ENCODE measurements at places on chromosomes 16 and 17.

DNA sequence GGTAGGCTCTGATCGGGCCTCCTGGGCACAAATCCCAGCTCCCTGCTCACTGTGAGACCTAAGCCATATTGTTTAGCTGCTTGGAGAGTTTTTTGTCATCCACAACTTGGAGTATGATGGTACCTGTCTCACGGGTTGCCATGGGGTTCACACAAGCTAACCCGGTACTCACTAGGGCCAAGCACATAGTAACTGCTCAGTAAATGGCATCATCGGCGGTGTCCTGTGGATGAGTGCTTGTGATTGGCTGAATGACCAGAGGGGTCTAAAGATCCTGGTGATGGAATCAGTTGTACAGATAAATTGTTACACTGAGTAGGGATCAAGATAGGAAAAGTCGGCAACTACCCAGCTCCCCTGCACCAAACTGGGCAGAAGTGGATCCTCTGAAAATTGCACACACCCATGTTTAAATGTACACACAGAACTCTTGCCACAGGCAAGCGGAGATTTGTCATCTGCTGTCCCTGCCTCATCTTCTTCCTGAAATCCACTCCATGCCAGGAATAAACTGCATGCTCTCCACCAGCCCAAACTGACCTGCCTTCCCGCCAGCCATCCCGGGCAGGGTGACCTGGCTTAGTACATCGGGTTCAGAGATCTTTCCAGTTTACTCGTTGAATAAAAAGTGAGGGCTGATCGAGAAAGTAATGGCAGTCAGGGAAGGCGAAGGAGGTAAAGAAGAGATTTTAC, 6.5 kb downstream of the MAPT start:
- DNase-seq, result no peak

DNA sequence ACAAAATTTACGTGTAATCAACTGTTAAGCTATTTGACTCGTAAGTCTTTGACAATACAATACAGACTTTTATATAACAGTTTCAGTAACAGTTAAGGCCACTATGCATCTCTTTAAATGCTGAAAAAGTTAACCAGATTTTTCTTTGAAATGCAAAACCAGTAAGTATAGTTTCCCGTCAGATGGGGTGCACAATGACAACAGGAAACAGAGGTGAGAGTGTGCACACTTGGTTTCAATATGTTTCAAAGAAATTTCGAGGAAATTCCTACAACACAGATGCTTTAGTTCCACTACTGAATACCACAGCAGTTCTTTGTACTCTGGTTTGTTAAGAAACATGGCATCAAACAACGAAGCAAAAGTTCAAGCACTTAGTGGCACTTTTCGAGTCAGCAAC, 48.4 kb downstream of the RNF157 start:
- no peak for DNase-seq

GRCh38 chr17:37761059-37761458, 16.2 kb upstream of the HNF1B start:
- no peak for DNase-seq

DNA sequence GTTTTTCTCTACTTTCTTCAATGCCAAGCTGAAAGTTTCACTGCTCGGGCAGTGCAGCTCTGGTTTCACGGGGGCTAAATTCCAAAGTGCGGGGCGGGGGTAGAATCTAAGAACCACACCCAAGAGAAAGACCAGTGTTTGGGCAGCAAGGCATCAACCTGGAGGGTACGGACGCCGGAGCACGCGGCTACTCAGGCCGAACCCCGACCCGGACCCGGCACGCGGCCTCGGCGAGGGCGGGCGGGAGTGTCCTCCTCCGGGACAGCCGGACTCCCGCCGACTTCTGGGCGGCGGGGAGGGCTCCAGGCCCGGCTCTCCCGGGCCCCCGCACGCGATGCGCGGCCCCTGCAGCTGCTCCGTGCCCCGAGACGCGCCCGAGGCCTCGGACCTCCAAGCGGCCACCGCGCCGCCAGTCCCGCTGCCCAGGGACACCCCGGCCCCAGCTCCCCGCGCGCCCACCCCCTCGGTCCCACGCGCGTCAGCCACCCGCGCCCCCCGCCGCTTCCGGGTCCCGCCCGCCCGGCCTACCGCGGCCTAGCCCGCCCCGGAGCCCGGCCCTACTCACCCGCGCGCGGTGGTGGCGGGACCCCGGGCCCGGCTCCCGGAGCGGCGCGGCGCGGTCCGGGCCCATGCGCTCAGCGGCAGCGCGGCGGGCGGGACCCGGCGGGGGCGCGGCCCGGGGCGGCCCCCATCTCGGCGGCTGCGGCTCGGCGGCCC, 561 bp downstream of the AXIN1 start:
- no peak for DNase-seq

- no peak for DNase-seq
Measured at GRCh38 chr17:50020841-50021599, 26.0 kb upstream of the DLX3 start.

DNA sequence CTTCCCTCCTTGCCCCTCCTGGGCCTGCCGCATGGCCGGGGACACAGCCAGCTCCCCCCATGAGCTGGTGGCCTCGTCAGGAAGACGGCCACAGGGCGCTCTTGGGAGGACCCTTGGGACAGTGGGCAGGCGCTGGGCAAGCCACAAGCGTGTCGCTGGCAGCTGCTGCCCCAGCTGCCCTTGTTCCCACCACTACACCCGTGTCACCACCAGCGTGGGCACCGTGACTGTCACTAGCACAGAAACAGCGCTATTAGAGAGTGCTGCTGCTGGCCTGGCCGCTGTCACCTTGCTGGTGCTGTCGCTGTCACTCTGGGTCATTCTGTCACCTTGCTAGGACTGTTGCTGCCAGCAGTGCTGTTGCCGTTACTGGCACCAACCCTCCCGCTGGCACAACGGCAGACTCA, 47.2 kb downstream of the ZFPM1 start:
- no peak for DNase-seq

GRCh38 chr16:50640391-50640790, 40.7 kb downstream of the SNX20 start:
- DNase-seq, result no peak

DNA sequence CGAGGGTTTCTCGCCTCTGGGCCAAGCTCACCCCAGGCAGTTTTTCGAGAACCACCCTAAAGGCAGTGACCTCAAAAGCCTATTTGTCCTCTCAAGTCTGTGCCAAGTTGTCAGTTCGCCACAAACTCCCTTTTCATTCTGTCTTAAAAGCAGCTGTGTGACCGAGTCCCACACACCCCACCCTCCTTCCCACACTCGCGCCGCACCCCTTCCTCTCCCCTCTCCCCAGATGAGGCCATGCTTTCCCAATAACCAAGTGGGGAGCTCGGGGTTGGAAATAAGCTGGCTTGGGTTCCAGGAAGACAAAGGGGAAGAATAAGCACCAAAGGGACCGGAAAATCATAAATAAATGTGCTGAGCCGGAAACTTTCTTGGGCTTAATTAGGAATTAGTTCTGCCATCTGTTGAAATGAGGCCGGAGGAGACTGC, 36.7 kb downstream of the GRIN2C start:
- no peak for DNase-seq

GRCh38 chr17:3647769-3648555, 11.4 kb downstream of the CTNS start:
- DNase-seq, result no peak

DNA sequence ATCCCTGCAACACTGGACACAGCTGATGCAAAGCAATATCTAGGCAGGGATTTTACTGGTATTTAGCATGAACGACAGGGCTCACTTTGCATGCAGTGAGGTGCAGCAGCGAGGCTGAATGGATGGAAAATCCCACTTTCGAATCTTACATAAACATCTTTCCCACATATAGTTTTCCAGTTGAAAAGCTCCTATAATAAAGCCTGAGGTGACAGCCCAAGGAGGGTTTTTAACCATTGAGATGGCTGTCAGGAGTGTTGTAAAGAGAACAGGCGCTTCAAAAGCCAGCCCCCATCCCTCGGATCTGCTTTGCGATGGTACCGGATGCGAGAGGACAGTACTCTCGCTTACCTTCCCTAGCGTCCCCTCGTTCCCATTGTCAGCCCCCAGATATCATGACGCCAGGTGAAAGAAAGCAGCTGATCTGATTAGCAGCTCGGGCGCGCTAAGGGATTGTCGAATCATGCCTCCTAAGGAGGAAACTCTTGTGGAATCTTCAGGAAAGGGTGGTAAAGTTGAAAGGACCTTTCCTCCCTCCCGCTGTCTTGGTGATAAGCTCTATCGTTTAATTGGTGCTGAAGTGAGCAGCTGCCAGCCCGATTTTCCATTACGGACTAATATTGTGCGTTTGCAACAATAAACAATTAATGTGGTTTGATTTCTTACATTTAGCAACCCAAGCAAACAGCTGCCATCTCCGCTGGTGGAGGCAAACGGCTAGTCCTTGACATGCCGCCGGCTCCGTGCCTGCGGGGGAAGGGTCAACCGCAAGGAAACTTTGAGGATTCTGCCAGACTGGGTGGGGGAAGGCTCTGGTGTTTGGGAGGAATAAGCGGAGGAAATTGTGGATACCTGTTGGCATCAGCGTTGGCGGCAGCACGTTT, 1.8 kb downstream of the CDH8 start:
- no peak for DNase-seq

- DNase-seq, result no peak
Measured at GRCh38 chr16:80592273-80592672, 51.5 kb downstream of the DYNLRB2 start.

GRCh38 chr17:76543826-76544545, 4.1 kb downstream of the PRCD start:
- no peak for DNase-seq

- no peak for DNase-seq
Measured at GRCh38 chr17:65530523-65531255, 30.8 kb downstream of the AXIN2 start.

DNA sequence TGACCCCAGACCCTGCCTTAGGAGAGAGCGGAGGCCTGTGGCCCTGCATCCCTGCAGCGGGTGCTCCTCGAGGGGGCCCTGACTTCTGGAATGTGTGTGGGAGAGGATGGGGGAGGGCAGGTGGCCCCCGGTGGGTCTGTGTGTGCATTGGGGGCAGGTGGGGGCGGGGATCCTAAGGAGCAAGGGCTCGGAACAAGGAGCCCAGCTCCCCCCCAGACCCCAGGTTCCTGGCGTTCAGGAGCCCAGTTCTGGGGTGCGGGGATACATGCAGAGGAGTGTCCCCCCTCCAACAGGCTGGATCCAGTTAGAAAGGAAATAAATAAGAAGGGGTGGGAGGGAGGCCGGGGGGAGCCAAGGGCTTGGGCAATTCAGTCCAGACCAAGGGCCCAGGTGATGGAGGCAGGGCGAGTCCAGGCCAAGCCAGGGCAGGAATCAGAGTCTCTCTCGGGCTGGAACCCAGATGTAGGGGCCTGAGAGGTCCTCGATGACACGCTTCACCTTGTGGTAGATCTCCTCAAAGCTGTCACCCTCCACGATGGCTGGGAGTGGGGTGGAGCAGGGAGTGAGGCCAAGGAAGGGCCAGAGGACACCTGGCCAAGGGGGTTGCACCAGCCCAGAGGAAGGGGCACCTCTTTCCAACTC, 11.2 kb upstream of the ASGR1 start:
- DNase-seq, result no peak

- no peak for DNase-seq
Measured at GRCh38 chr17:65503557-65503956, 57.9 kb downstream of the AXIN2 start.

DNA sequence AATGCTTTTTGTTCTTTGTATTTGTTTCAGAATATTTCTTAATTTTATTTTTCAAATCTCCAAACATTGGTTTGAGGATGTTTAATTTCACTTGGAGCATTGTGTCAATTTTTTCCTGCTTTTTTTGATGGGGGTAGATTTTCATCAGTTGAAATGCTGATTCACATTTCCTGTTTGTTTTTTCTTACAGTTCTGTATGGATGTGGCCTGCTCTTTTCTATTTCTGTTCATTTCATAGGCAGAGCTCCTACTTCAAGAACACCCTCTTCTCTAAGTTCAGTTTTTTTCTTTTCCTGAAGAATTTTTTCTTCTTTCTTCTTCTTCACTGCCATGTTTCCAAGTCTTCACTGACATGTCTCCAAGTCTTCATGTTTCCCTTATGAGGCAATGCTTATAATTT, 8.8 kb downstream of the MBTD1 start:
- no peak for DNase-seq

GRCh38 chr16:67419502-67419901, 3.2 kb upstream of the ZDHHC1 start:
- no peak for DNase-seq

GRCh38 chr17:20074489-20074888, 65.3 kb downstream of the SPECC1 start:
- no peak for DNase-seq

DNA sequence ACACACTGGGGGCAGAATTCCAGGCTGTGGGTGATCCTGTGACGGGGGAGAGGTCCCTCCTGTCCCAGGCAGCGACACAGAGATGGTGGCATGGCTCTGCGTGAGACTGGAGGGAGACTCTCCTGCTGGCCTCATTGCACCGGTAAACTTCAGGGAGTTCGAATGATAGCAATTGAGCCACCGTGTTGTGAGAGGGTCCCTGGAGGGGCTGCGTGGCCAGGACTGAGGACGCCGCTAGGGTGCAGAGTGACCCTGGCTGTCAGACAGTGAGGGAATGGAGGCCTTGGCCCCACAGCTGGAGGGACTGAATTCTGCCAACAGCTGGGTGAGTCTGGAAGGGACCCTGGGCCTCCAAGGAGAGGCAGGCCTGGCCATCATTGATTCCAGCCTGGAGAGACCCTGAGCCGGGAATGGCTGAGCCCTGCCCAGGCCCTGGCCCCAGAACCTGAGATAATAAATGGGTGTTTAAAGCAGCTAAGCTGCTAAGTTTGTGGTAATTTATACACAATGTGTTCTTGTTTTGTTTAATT, 32.6 kb downstream of the CCDC57 start:
- DNase-seq, result no peak

GRCh38 chr16:54320697-54321340, 34.2 kb upstream of the IRX3 start:
- no peak for DNase-seq

GRCh38 chr17:28416703-28417311, 10.8 kb upstream of the SLC46A1 start:
- DNase-seq, result peak; percentile 20

GRCh38 chr17:58755577-58756245, at the start of gene PPM1E:
Gene PPM1E (plus strand): TSS chr17:58755854.
- DNase-seq, result peak; percentile 9

DNA sequence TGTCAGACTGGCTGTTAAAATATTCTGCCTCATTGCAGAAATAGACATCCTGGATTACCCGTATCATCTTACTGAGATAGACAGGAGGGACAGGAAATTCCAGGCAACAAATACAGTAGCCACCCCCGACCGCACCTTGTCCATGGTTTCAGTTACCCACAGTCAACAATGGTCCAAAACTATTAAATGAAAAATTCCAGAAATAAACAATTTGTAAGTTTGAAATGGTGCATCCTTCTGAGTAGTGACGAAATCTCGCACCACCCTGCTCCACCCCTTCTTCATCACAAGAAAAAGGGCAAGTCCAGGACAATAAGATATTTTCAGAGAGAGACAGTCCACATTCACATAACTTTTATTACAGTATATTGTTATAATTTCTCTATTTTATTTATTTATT, 23.6 kb upstream of the PRSS54 start:
- no peak for DNase-seq

- no peak for DNase-seq
Measured at GRCh38 chr17:68238164-68238870, 9.5 kb upstream of the AMZ2 start.

DNA sequence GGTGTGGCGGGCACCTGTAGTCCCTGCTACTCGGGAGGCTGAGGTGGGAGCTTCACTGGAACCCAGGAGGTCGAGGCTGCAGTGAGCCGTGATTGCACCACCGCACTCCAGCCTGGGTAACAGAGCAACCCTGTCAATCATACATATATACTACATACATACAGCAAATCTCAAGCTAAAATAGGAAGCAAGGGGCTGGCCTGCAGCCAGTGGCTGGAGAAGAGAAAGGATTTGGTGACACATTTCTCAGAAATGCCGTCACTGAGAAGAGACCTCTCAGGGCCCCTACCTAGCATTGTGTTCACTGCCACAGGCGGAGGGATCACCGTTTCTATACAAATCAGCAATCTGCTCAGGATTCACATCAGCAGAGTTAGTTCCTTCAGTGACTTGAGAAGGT, 16.9 kb downstream of the NARF start:
- DNase-seq, result no peak

Data from T-helper 2 cell (primary cell).